ENCODE measurements at places on chromosomes 4 and X. TPM values are rescaled to one million over a fixed set of nuclear protein-coding genes. Genes with fewer than 3 reads are reported as not detected.

GRCh38 chr4:146058531-146058930, 117.0 kb upstream of the LSM6 start:
- no peak for DNase-seq

DNA sequence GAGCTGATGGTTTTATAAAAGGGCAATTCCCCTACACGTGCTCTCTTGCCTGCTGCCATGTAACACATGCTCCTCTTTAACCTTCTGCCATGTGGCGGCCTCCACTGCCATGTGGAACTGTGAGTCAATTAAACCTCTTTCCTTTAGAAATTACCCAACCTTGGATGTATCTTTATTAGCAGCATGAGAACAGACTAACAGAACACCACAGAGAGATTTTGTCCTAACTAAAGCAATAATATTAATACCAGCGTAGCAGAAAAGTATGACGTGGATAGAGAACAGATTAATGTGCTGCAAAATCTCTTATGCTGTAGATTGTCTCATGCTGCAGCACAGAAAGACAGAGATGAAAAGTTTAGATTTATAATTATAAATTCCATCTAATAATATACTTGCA, 23.1 kb downstream of the AIMP1 start:
- no peak for DNase-seq

GRCh38 chrX:13283512-13283911, 36.3 kb downstream of the ATXN3L start:
- no peak for DNase-seq

Gene NDNF
- total RNA-seq = 6.6 TPM

Gene CDX4
- not detected for total RNA-seq
